ENCODE measurements at places on chromosomes 16 and 17.

DNA sequence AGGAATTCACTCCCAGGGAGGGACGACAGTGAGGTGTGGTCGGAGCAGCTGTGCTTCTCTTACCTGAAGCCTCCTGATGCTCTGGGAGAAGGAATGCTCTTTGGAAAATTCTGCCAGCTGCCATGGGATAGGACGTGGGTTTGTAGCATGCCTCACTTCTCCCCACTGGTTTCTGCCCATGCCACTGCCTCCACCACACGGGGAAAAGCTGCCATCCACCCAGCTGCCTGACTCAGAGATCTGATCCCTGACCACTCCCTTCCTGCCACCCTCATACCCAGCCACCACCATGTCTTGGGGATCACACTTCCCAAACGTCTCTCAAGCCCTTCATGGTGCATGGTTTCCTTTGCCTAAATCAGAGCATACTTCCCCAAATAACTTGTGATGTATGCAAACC, 80.0 kb downstream of the CPPED1 start:
- DNase-seq = no peak

- DNase-seq = peak; percentile 6
These were observed 25.5 kb downstream of the ASPA start for GRCh38 chr17:3501344-3501743.

DNA sequence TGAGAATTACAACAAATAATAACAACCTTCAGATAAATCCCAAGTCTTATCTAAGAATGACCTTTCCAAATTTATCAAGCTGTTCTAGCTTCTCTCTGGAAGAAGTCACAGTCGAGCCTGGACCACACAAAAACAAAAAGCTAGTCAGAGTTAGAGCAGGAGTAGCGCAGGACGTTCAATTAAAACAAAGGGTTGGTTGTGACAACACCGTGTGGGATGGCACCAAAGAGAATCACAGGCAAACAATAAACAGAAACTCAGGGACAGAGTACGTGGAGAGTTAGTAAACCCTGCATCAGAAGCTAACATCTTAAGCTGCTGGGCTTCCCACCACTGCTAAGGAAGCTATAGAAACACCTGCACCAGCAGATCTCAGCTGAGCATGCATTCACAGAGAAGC, 23.8 kb downstream of the ARHGAP17 start:
- no peak for DNase-seq

GRCh38 chr17:4072487-4073157, 70.2 kb downstream of the ZZEF1 start:
- peak; percentile 43 for DNase-seq

DNA sequence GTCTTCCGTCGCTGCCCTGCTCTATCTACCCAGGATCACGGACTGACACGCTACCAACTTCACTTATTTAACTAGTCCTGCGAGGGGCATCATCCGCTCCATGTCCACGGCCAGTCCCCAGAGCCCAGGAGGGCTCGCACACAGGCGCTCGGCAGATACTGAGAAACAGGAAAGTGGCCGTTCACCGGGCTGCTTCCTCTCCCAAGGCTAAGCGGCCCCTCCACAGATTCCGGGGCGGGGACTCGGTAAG, 388 bp downstream of the OXLD1 start:
- no peak for DNase-seq

GRCh38 chr17:79777894-79778503, at the start of gene CBX2:
Gene CBX2, plus strand, starts transcription at chr17:79778148. Its CDS starts 88 bp downstream, at chr17:79778236.
- DNase-seq = peak; percentile 39

GRCh38 chr17:62998166-62998565, 32.1 kb downstream of the TANC2 start:
- peak; percentile 23 for DNase-seq

- no peak for DNase-seq
These were observed 29.3 kb downstream of the CEP295NL start for GRCh38 chr17:78873519-78874340.

- peak; percentile 62 for DNase-seq
These were observed 1.3 kb upstream of the RAB40C start for GRCh38 chr16:588639-588888.

- DNase-seq = no peak
These were observed 1.2 kb downstream of the TRIM65 start for GRCh38 chr17:75895370-75896155.

GRCh38 chr17:76690596-76691280, 20.0 kb downstream of the MXRA7 start:
- no peak for DNase-seq

DNA sequence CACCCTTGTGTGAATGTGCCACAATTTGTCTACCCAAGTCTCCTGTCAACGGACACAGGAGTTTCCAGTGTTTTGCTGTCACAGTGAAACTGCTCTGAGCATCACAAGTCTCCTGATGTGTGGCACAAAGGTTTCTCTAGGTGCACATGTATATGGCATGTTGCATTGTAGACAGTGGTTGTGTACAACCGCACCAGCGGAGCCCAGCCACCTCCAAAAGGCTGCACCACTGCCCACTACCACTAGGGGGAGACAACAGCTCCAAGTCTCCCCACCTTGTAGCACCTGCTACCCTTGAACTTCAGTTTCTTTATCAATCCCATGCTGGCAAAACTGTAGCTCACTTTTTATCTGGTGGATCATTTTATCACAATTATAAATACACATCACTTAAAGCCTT, 95.5 kb upstream of the ZNF469 start:
- DNase-seq = peak; percentile 16

GRCh38 chr16:70730031-70730430, 44.2 kb upstream of the MTSS2 start:
- no peak for DNase-seq

GRCh38 chr16:5207001-5207523, 109.5 kb upstream of the EEF2KMT start:
- no peak for DNase-seq

DNA sequence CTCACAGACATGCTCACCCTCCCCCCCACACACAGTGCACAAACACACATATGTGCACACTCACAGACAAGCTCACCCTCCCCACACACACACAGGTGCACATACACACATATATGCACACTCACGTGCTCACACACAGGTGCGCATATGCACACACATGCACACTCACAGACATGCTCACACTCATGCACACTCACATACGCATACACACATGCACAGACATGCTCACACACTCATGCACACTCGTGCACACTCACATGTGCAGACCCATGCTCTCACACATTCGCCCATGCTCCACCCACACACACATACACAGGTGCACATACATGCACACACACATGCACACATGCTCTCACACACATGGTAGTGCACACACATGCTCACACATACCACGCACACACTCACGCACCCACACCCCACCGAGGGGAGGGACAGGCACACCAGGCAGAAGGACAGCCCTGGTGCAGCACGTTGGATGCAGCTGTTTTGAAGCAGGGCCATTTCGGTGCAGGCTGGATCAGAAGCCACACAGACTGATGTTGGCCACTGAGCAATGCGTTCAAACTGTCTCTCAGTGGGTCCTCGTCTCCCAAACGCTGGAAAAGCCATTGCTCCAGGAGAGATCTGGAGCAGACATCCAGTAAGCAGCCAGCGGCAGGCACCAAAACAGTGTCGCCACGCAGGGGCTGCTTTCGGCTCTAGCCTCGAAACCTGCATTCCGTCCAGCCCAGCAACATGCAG, 86.2 kb upstream of the ZNF469 start:
- DNase-seq = no peak

DNA sequence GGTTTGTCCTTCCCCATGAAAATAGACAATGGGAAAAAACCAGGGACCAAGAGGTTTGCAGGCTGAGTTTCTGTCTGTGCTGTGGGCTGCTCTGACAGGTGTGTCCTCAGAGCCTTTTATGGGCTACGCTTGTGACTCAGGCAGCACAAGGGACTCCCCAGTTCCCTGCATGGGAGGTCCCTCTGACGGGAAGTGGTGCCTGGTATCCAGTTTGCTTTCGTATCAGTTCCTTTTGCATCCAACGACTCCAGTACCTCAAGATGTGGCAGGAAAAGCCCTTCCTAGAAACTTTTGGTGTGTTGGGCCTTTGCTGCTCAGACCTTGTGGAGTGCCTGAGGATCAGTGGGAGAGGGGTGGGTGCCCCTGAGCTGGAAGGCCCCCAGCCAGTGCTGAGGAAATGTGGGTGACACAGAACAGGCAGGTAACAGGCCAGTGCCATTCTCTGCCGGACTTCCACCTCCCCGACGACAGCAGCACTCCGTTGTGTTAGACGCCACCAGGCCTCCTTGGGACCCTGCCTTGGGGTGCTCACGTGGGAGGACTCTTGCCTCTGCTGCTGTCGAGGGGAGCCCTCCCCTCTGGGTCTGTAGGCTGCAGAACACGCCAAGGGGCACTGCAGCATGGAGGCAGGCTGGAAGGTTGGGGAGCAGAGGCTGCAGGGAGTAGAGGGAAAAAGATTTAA, 38.4 kb upstream of the IRF8 start:
- DNase-seq = no peak
